ENCODE measurements at places on chromosomes 3 and 15.

- no peak for DNase-seq
Observed at GRCh38 chr3:1235526-1236120, 142.8 kb downstream of the CNTN6 start.

DNA sequence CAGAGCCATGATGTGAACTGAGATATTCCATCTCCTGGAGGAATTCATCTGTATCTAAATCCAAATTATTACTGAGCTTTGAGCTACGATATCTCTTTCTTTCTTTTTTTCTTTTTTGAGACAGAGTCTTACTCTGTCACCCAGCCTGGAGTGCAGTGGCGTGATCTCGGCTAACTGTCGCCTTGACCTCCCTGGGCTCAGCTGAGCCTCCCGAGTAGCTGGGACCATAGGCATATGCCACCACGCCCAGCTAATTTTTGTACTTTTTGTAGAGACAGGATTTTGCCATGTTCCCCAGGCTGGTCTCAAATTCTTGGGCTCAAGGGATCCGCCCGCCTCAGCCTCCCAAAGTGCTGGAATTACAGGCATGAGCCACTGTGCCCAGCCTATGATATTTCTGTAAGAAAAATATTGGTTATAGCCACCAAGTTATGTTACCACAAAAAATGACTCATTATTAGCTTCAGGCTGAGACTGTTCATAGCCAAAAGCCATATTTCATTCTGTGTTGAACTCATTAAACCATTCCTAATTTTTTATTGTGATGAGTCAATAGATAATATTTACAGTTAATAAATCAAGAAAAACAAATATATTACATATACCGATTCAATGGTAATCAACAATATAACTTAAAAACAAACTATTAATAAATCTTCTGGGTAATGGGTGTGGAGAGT, 27.1 kb upstream of the SLC30A4 start:
- DNase-seq, result no peak

- no peak for DNase-seq
Observed at GRCh38 chr3:152331018-152331541, 62.4 kb downstream of the MBNL1 start.

- DNase-seq, result no peak
Observed at GRCh38 chr3:178971614-178972013, 100.0 kb downstream of the ZMAT3 start.

DNA sequence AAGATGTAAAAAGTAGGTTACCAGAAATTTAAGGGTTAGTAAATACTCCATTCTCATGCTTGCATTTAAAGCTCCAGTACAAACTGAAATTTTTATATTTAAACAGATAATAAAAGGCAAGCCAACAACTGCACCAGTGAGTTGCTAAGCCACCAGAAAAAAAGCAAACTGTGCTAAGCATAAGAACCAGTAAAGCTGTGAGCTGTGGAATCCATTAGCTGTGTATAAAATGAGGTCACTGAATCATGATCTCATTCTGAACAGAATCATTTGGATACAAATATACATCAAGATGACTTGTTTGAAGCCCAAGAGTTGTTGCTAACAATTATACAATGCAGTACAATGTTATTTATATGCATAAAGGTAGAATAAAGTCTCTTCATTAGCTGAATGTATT, 1312.2 kb downstream of the SI start:
- no peak for DNase-seq

- no peak for DNase-seq
Observed at GRCh38 chr15:59013246-59013873, 25.9 kb downstream of the RNF111 start.

GRCh38 chr3:39150803-39151631, 2.4 kb downstream of the CSRNP1 start:
- DNase-seq, result peak; percentile 86

DNA sequence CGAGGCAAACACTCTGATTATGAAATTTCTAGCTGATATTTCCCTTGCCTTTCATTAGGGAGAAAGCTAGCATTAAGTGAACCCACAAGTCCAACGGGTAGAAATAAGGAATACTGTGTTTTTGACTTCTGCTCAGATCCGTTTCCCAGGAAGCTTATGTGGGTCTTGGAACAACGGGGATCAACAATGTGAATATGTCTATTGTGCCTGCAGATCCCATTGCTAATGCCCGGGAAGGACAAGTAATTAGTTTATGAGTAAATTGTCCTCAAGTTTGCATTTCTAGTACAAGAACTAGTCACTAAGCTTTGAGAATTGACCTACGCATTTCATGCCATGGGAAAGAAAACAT, 236.4 kb downstream of the UACA start:
- no peak for DNase-seq

- no peak for DNase-seq
Observed at GRCh38 chr3:52323526-52324295, 7.6 kb downstream of the DNAH1 start.

DNA sequence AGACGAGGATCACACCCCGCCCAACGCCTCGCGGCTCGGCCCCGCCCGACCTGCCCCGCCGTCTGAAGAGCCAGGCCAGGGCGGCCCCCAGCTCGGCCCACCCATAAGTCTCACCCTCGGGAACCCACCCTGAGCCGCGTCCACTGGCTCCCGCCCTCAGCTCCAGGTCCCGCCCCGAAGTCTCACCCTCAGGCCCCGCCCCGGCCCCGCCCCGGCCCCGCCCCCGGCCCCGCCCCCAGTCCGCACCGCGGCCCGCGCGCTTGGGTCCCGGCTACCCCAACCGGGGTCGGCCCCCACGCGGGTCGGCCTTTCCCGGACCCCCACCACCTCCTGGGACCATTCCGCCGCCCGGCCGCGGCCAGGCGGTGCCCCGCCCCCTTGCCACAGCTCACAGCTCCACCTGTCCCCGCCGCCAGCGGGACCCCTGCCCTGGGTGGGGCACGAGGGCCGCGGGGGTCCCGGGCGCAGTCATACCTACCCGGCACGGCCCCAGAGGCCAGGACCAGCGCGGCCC, 489 bp downstream of the CSPG5 start:
- DNase-seq, result peak; percentile 61

DNA sequence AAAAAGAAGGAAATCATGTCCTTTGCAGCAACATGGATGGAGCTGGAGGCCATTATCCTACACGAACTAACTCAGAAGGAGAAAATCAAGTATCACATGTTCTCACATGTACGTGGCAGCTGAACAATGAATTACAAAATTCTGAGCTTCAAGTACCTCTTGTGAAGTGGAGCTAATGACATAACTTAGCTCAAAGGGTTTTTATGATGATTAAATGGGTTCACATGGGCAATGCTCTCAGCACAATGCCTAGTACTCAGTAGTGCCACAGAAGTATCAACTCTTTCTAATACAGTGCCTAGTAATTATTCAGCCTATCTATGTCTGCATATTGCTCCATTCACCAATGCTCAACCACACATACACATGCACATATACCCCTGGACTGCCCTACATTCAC, 407.5 kb upstream of the WNT5A start:
- DNase-seq, result no peak

- DNase-seq, result no peak
Observed at GRCh38 chr3:123480428-123480827, 31.5 kb upstream of the ADCY5 start.

DNA sequence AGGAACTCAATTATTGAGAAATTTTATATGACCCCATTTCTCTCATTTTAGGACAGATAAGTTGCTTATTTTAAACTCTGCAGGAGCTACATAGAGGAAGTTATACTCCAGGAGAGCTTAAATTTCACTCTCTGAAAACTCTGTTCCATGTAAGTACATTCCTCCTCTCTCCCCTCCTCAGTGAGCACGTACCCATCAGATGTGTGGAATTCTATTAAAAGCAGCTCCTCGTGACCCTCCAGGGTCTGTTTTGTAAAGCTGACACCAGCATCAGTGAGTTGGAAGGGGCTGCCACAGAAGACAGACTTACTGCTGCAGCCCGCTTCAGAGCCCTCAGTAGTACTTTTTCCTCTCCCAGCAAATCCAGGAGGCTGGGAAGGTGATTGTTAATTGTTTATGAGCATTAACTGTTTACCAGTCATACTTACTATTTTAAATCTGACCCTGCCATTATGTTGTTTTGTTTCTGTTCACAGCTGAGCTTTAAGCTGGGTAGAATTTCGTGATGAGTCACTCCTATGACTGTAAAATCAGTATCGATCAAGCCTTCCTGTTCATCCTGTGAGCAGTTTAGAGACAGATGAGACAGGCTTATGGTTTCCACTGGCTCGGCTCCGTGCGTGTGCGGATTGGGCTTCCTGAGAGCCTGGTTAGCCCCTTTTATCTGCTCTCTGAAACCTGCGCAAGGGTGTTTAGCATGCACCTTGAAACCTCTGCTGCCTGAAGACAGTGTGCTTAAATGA, 20.4 kb downstream of the IGF1R start:
- no peak for DNase-seq

- DNase-seq, result no peak
Observed at GRCh38 chr3:124582196-124582595, 148.1 kb upstream of the UMPS start.

- no peak for DNase-seq
Observed at GRCh38 chr3:71650372-71650771, 66.8 kb upstream of the FOXP1 start.

GRCh38 chr15:72472992-72473610, 1.0 kb upstream of the ARIH1 start:
- no peak for DNase-seq

DNA sequence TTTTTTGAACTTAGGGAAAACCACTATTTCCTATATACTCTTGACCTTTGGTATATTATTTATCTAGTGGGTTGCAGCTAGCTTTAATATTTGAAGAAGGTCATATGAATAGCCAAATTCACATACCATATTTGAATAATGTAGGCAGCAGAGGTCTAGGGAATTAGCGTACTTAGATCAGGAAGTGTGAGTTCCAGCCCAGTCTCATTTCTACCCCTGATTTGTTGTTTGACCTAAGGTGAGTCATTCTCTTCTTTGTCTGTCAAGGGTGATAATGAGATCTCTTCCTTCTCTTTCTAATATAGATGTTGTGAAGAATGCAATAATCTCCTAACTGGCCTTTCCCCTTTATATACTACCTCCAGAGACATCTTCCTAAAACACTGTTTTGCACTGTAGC, 36.6 kb upstream of the ZPLD1 start:
- DNase-seq, result no peak

- DNase-seq, result no peak
Observed at GRCh38 chr3:127204841-127205582, 12.1 kb downstream of the PRR23E start.

- DNase-seq, result peak; percentile 48
Observed at GRCh38 chr3:143139762-143140161, 20.2 kb downstream of the CHST2 start.

DNA sequence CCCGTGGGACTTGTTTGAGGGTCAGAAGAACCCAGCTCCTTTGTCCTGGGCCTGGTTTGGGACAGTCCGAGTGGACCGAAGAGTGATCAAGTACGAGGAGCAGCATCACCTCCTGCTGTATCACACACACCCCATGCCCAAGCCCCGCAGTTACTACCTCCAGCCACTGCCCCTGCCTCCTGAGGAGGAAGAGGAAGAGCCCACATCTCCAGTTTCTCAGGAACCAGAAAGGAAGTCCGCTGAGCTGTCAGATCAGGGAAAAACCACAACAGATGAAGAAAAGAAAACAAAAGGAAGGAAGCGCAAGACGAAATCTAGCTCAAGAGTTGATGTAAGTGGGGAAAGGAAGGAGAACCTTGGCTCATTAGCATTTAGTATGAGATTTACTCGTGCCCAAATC, 3.3 kb upstream of the P2RY12 start:
- no peak for DNase-seq

- DNase-seq, result no peak
Observed at GRCh38 chr15:85125056-85125661, 143.5 kb downstream of the PDE8A start.
